ENCODE measurements at places on chromosomes 5 and 9.

GRCh38 chr9:124635285-124635684, 128.1 kb upstream of the NR5A1 start:
- no peak for DNase-seq

GRCh38 chr5:107476783-107477182, 194.0 kb downstream of the EFNA5 start:
- DNase-seq, result no peak

- DNase-seq, result no peak
These were observed 14.6 kb downstream of the IPPK start for GRCh38 chr9:92655366-92655765.

DNA sequence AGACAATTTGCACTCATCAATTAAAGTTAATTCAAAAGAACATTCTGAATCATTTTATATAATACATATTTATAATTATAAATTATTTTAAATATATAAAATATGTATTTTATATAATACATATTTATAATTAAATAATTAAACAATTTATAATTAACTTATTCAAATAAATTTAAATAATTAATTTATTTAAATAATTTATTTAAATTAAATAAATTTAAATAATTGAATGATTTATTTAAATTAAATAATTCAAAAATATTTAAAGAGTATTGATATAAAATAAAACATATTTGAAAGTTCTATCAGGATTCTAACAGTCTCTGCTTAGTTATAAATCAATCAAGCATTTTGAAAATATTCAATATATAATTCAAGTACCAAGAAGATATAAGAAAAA, 775.5 kb upstream of the CTNND2 start:
- DNase-seq, result no peak

GRCh38 chr5:6495433-6496206, 47.0 kb downstream of the UBE2QL1 start:
- DNase-seq, result no peak

DNA sequence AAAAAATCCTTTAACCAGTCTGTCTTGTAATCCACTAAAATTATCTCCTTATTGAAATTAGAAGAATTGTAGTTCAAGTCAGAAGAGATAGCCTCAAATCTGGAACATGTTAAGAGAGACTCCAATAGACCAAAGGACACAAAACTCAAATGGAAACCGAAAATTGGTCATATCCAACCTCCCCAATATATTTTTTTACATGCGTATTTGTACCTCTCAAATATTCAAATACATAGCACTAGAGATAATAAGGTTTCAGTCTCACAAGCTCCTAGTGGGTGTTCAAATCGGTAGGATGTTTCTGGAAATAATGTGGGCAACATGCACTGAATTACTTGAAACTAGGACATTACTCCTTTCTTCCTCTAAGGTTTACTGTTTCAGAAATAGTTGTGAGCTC, 33.5 kb downstream of the EPB41L4A start:
- no peak for DNase-seq

GRCh38 chr5:38265546-38266179, 7.3 kb downstream of the EGFLAM start:
- DNase-seq, result peak; percentile 7

- no peak for DNase-seq
These were observed 47.3 kb upstream of the ACTBL2 start for GRCh38 chr5:57529864-57530263.

GRCh38 chr5:153974131-153974812, 64.4 kb downstream of the FAM114A2 start:
- peak; percentile 24 for DNase-seq

DNA sequence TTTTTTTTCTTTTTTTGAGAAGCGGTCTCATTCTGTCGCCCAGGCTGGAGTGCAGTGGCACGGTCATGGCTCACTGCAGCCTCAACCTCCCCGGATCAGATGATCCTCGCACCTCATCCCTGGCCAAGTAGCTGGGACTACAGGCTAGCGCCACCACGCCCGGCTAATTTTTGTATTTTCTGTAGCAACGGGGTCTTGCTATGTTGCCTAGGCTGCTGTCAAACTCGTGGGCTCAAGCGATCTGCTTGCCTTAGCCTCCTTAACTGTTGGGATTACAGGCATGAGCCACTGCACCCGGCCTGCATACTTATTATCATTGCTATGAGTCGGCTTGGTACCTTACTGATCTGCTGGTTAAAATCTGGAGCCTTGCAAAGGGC, 790 bp upstream of the IARS1 start:
- no peak for DNase-seq

GRCh38 chr9:117414220-117414905, 494 bp downstream of the ASTN2 start:
- DNase-seq, result peak; percentile 16

DNA sequence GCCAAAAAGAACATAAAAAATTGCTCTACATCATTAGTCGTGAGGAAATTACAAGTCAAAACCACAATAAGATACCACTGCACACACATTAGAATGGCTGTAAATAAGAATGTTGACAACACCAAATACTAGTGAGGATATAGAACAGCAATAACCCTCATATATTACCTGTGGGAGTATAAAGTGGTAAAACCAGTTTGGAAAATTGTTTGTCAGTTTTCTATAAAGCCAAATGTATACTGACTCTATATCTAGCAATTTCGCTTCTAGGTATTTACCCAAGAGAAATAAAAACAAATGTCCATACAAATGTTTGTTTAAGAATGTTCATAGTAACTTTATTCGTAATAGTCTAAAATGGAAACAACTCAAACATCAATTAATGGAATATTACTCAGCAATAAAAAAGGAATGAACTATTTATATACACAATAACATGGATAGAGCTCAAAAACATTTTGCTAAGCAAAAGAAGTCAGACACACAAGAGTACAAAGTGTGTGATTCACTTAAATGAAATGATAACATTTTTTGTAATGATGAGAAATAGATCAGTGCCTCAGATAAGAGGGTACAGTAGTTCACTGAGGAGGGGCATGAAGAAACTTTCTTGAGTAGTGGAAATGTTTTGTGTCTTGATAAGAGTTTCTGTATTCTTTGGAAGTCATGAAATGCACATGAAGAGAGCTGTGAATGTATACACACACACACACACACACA, 219.6 kb upstream of the ZNF462 start:
- DNase-seq, result no peak

DNA sequence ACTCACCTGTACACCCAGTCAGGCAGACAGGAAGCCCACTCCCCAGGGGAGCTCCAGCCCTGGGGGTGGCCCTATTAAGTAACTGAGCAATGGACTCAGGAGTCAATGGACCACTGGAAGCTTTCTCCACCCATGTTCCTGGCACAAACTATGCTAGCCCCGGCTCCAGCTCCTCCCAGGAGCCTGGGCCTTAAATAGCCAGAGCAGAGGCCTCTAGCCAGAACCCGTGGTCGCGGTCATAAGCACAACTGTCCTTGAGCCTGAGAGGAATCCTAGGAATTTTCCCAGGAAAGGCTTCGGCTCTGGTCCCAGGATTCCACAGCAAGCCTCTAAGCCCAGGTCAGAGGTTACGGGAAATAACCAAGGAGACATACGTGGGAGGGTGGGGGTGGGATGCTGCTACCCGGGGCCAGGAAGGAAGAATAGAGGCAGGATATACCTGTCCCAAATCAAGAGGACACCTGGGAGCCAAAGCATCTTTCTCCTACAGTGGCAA, 5.5 kb downstream of the SEPTIN8 start:
- no peak for DNase-seq

DNA sequence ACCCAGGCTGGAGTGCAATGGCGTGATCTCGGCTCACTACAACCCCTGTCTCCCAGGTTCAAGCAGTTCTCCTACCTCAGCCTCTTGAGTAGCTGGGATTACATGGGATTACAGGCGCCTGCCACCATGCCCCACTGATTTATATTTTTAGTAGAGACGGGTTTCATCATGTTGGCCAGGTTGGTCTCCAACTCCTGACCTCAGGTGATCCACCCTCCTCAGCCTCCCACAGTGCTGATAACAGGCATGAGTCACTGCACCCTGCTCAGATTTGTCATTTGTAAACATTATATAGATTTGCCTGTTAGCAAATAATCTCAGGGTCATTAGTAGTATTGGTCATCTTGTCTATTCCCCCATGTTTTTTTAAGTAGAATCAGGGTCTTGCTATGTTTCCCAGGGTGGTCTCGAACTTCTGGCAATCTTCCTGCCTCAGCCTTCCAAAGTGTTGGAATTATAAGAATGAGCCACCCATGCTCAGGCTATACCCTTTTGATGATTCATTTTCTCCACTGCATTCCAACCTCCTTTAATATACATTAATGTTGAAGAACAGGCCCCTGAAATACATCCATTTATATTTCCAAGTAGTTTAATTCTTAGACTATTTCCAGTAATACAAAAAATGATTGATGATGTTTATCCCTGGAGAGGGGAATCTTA, 17.3 kb downstream of the CENPH start:
- DNase-seq, result no peak

- DNase-seq, result no peak
These were observed 160.2 kb upstream of the CDH6 start for GRCh38 chr5:31033295-31033694.

DNA sequence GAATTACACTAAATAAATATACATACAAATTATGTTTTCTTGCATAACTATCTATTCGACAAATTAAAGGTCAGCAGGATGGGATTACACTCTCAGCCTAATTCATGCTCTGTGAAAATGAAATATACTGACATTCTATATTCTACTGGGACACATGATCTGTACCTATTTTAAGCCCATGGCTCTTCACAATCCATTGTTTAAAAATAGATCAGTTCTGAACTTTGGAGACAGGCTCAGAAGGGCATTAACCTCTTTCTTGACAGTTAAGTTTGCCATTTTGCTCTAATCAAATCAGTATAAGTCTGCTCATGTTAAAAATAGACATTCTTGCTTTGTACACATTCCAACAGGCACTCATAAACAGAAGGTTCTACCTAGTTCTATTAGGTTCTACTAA, 361.2 kb downstream of the HCN1 start:
- DNase-seq, result no peak

DNA sequence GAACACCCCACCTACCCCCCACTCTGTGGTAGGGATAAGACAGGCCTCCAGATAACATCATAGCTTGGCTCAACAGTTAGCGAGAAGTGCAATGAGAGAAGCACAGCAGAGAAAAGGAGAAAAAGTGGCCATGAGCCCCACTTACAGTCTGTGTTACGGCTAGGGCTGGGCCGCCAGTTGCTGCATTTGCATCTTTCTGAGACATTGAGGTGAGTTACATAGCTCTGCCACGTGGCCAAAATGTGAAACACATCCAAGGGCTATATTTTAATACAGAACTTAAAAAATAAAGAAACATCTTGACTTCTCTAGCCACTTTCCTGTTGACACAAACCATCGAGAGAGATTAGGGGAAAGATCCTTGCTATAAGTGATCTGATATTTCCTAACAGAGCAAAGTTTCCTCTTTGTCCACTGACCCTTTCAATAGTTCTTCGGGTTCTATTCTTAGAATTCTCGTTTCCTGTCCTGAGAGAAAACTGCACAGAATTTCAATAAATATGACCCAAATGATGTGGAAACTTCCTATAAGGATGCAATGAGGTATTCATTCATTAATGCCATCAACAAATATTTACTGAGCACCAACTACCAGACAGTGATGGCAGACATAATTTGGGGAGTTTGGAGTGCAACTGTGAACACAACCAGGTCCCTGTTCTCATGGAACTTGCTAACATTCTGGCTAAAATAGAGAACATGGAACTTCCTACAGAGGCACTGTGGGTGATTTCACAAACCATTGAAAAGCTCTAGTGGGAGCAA, 3.2 kb upstream of the TLE4 start:
- no peak for DNase-seq

- DNase-seq, result no peak
These were observed 101.6 kb upstream of the MAP1B start for GRCh38 chr5:72005671-72006070.

- DNase-seq, result no peak
These were observed 577.7 kb downstream of the EBF1 start for GRCh38 chr5:158521995-158522394.

DNA sequence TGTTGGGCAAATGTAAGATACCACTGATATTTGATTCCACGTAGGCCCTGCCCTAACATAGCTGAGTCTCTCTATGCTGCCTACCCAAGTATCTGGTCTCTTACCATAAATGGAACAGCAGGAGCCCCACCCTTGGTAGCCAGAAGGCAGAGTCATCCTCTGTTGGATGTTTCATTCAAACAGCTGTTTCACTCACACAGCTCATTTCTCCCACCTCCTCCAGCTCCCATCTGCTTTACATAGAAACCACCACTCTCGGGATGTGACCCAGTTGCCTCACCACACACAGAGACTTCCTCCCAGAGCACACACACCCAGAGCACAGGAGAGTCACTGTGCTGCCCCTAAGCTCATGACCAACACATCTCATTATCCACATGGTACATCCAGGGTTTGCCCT, 165.3 kb downstream of the TMEM167A start:
- no peak for DNase-seq

DNA sequence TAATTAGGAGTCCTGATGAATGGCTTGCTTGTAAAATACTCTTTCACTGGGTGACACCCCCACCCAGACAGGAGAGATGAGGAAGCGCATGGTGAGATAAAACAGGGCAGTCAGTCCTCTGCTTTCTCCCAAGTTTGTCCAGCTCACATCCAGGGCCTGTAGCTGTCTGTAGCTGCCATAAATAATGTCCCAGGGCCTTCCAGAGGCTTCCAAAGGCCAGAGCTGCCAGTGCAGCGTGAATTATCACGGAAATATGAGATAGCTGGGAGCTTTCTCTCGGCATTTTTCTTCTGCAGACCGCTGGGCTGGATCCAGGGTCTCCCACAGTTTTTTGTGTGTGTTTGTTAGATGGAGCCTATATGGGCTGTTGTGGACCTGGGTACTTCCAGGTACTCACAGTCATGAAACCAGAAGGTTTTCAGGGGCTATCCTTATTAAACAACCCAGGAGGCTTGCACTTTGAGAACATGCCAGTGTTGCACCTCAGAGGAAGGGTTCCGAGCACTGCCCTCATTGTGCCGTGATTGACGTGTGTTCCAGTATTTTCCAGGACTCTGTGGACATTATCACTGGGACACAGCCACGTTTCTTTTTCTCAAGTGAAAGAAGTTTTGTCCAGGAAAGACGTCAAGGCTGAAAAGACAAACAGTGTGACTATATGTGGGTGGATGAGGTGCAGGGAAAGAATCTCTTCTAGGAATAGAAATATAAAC, 117.5 kb downstream of the FGF1 start:
- DNase-seq, result no peak

GRCh38 chr5:83364312-83365299, 106.9 kb upstream of the VCAN start:
- DNase-seq, result no peak

DNA sequence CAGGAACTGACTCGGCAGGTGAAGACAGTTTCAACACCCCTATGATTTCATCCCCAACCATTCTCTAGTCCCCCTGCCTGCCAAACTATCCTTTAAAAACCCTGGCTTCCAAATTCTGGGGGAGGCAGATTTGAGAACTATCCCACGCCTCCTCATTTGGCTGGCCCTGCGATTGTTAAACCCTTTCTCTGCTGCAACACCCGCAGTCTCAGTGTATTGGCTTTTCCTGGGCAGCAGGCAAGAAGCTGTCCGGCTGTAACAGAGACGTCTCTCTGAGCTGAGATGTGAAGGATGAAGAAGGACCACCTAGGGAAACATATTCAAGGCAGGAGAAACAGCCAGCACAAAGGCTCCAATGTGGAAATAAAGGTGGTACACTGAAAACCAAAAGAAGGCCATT, 6.6 kb downstream of the ST6GALNAC6 start:
- DNase-seq, result no peak

All from DMS 273 treated with DMSO at 0.1 percent for 48 hours (cell line).